ENCODE measurements at places on chromosomes 2 and 18.

DNA sequence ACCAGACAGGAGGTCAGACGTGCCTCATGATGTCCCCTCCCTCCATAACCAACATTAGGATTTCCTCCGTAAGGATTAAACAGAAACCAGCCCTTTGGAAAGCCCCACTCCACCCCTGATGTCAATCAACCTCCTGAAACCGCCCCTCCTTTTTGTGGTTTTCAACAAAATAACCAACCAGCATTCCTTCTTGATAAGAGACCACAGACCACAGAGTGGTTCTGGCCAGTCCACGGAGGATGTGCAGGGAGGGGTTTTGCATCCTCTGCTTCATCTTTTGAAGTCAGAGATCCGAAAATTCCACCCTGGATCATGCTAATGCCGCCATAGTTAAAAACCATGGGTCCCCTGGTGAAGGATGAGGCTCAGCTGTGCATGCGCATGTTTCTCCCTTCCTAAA, 180.0 kb upstream of the CCDC150 start:
- DNase-seq: no peak

DNA sequence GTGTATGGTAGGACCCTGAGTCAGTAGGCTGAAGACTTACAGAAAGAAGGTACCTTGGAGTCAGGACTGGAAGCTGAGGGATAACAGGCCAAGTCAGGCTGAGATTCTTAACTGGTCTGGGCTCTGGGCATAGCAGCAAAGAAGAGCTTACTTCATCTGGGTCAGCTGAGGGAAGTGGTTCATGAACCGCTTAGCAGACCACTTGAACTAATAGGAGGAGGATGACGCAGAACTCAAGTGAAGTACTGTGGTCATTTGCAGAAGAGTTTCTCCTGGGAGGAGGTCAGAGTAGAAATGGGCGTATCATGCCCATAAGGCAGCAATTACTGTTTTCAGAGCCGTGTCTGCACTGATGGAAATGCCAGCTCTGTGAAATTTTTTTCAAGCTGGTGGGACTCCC, 164.5 kb downstream of the LCLAT1 start:
- DNase-seq: no peak

DNA sequence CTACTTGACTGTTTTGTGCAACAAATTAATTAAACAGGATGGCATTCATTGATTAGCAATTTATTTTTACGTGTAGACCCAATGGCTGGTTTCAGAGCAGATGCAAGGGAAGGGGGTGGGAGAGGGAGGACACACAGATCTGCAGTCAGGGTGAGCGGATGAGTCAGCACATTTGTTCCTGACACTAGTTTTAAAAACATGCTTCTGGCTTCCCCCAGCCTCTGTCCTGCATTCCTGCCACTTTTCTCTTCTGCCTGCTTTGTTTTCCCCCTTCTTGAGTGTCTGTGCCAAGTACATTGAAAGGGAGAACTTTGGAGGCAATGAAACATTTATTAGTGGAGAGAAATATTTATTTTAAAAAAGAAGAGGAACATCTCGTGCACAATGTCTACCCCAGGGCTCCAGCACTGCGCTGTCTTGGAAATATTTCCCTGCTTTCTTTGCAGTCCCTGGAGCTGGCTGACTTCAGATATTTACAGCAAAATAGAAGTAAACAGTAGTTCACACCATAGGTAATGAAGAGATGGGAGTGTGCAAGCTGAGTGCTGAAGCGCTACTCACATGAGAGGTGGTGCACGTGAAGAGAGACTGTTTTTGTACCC, 52.2 kb downstream of the NRP2 start:
- DNase-seq: no peak

DNA sequence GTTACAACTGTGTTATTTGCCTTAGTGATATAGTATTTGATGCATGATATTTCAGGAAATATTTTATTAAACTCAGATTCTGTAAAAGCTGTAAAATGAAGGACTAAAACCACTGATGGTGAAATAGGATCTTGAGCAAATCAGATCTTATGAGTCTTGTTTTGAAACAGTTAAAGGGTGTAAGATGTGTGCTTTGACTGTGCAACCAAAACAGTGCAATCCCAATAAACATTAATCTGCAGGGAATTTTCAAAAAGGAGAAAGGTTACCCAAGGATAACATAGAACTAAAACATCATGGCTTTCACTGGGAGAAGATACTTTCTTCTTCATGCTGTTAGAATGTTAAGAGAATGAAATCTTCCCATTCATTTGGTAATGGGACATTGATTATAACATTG, 378.7 kb downstream of the PARD3B start:
- no peak for DNase-seq

GRCh38 chr2:105781274-105781978, 36.7 kb downstream of the NCK2 start:
- DNase-seq: no peak

DNA sequence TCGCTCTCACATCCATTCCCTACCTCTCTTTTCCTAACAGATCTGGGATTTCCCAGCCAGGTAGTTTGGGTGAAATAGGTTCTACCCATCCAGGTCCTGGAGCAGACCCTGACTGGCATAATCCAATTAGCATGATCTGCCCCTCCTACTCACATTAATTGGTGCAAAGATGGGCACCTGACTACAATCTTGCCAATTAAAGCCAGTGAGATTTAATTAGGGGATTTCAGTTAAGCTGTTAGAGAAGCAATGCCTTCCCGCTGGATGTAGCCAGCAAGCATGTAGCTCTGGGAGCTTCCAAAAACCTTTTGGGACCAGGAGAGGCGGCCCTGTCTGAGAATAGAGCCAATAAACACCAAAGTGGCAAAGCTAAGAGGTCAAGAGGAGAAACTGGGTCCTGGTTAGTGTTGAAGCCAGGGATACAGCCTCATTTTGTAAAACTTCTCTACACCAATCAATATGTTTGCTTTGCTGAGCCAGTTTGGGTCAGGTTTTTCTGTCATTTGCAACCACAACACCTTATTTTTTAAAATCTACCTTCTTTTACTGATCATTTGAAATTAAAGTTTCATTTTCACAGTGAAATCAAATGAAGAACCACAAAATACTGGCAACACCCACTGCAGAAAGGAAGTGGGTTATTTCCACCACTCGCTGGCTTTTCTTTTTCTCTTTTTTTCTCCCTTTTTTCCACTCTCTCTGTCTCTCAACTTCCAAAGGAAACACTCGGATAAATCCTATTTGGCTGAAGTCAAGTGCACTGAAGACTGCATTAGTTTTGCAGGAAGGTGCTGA, 3.2 kb upstream of the TTC39C start:
- no peak for DNase-seq

DNA sequence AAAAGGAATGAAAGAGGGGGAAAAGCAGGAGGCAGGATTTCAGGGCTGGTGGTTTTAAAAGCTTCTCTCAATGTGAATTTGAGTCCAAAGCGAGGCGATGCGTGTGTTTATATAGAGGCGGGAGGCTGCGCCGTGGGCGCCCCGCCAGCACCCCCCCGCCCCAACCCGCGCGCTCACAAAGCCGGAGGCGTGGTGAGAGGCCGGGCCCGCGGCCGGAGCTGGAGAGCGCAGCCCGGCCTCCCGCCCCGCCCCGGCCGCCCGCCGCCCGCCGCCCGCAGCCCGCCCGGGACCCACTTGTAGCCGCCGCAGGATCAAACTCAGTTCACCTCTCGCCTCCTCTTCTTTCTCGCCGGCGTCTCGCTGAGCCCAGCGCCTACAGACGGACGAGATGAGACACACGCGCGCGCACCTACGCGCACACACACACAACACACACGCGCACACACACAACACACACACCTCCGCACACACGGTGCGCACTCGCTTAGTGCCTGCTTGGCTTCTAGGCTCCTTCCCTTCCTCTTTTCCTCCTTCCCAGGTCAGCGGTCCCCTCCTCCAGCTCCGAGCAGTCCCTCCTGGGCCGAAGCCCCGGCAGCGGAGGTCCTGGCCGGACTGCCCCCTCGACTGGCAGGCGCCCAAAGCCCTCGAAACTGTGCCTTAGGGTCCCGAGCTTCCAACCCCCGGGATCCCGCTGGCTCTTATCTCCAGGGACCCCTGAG, 1.3 kb upstream of the CYP26B1 start:
- DNase-seq: no peak

- DNase-seq: no peak
These were observed 680.2 kb upstream of the LRRTM4 start for GRCh38 chr2:78202366-78202765.

- no peak for DNase-seq
These were observed 147.4 kb downstream of the CERS6 start for GRCh38 chr2:168603439-168603961.

GRCh38 chr2:29229640-29230039, 114.4 kb downstream of the CLIP4 start:
- DNase-seq: no peak

DNA sequence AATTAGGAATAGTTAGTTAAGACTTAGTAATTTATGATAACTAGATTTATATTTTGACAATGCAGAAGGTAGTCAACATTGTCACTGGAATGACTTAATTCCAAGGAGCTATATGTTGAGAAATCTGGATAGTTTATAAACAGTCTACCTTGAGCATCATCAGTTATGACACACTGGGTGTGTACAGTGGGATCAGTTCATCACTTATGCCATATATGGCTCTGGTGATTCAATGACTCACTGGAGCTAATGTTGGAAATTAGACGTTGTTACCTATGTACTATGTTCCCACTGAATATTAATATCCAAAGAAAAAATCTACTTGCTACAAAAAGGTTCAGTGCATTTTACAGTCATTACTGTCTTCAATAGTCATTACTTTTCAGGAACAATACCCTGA, 34.0 kb upstream of the ITPRID2 start:
- DNase-seq: no peak

GRCh38 chr2:102815285-102815684, 53.5 kb downstream of the TMEM182 start:
- no peak for DNase-seq

DNA sequence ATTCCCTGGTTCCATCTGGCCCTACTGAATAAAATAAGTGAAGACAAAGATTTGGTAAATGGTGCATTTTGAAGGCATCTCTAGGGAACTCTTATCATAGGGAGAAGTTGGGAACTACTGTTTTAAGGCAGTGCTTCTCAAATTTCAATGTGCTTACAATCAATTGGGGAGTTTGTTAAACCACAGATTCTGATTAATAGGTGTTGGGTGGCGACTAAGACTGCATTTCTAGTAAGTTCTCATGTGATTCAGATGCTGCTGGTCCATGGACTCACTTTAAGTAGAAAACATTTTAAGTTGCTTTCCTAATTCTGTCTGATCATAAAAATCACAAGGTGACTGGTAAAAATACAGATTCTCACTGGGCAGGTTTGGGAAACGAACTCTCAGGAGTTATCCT, 14.6 kb downstream of the FARSB start:
- no peak for DNase-seq

GRCh38 chr2:181054843-181055242, 74.4 kb downstream of the UBE2E3 start:
- no peak for DNase-seq

DNA sequence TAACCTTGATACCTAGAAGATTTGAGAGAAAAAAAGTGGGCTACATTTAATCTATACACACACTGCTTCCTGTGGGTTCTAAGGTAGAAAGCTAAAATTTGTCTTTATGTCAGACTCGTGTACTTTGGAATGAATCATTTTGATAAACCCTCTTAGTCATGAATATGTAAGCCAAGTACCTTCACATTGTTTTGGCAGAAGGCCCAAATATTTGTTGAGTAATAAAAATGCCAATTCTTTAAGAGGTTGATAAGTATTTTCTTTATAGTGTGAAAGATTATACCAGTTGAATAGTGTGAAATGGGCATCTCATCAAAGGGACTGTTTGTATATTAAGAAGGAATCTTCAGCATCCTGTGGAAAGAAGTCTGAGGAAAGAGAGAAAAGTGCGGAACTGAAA, 1464.7 kb upstream of the ZEB2 start:
- no peak for DNase-seq

GRCh38 chr2:222423632-222424275, 589 bp upstream of the SGPP2 start:
- no peak for DNase-seq

GRCh38 chr2:140424471-140424870, 1644.3 kb upstream of the NXPH2 start:
- no peak for DNase-seq

GRCh38 chr2:208386541-208386940, 20.1 kb upstream of the PTH2R start:
- DNase-seq: no peak

DNA sequence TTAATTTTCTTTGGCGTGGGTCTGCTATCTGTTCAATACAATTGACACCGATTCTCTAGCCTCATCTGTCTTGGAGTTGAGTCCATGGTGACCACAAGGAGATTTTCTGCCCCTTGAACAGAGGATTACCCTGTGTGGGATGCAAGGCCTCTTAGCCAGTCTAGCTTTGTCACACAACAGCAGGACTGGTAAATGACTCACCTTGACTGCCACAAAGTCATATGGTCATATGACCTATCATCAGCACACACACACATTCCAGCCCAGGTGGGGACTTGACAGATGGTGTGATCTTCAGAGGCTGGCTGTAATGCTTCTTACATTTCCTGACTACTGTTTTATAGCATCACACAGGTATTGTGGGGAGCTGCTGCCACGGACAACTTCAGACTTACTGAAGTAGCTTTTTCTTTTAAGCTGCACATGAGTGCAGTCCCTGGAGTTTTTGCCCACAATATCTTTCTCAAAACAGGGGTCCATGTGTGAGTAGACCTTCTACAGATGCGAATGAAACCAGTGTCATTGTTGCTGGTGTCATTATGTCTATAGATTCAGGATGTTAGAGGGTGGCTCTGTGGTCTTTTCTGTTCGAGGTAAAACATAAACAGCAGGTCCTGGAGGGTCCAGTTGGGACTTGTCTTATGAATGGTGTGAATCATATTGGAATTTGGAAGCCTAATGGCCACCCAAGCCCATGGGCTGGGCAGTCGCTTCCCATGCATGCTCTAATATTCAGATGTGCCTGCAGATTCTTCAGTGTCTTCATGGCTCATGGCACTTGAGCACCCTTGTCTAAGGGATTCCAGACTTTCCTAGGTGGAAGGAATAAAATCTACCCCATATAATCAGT, 18.6 kb upstream of the ACOXL start:
- DNase-seq: no peak

- DNase-seq: no peak
These were observed 472.8 kb downstream of the PLCL1 start for GRCh38 chr2:198277181-198277580.

GRCh38 chr2:207871911-207872310, 102.2 kb upstream of the FZD5 start:
- DNase-seq: no peak

- no peak for DNase-seq
These were observed 188.8 kb downstream of the TSN start for GRCh38 chr2:121944072-121944831.

- DNase-seq: no peak
These were observed 19.7 kb downstream of the ATP6V1C2 start for GRCh38 chr2:10741139-10741538.

GRCh38 chr2:190119923-190120590, 57.5 kb upstream of the MSTN start:
- DNase-seq: no peak
